ENCODE measurements at places on chromosomes 2 and 18.

GRCh38 chr2:86598966-86599365 is 24.7 kb downstream of the RNF103 start:
- no peak for DNase-seq

DNA sequence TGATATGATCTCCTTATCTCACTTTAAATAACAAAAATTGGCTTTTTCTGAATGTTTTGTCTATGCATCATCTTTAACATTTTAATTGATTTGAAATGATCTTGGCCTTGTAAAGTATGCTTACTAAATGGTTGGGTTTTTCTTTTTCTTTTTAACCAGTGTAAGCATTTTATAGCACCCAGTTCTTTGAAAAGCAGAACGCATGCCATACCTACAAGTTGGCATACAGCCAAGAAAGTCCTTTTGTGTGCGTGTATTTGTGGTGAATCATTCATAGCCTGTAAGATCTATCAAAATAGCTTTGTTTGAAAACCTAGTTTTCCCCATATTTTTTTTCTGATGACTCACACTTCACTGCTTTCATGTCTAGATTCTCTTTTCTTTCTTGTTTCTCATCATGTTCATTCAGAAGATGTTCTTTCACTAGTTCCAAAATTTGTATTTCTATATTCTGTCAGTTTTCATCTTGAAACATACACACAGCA is 4.1 kb upstream of the VRK2 start:
- DNase-seq: no peak

- DNase-seq: no peak
Measured at GRCh38 chr2:86416146-86416545, 25.0 kb upstream of the KDM3A start.

GRCh38 chr18:47968721-47969120 is 38.3 kb upstream of the SMAD2 start:
- no peak for DNase-seq

GRCh38 chr18:62842898-62843297 is 127.6 kb downstream of the PHLPP1 start:
- DNase-seq: no peak

DNA sequence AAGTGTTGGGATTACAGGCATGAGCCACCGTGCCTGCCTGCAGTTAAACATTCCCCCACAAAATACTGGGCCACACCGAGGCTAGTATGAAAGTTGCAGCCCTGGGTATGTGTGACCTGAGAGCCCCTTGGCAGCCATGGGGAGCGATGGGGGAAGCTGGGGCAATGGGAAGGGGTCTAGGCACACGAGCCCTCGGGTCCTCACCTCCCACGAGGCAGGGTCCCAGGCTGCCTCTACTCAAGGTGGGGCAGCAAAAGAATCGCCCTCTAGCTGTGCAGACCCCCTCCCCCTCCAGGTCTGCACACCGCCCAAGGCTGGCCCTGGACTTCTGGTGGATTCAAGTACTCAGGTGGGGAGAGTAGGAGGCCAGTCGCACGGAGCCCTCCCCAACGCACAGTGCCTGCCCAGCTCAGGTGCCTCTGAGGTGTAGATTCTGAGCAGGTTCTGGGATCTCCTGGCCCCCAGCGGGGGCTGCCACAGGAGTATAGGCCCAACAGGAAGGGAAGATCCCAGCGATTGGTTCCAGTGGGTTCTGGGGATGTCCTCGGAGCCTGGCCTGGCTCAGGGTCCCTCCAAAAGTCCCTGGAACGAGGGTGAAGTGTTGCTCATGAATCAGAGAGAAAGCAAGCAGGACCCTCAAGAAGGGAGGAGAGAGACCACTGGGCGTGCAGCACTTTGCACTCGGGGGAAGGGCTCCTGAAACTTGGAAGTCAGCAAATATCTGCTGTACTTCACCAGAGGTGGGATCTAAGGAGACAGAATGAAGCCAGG is 2.6 kb downstream of the GPR35 start:
- no peak for DNase-seq

GRCh38 chr2:102082571-102083392 is 59.8 kb upstream of the IL1R1 start:
- no peak for DNase-seq

DNA sequence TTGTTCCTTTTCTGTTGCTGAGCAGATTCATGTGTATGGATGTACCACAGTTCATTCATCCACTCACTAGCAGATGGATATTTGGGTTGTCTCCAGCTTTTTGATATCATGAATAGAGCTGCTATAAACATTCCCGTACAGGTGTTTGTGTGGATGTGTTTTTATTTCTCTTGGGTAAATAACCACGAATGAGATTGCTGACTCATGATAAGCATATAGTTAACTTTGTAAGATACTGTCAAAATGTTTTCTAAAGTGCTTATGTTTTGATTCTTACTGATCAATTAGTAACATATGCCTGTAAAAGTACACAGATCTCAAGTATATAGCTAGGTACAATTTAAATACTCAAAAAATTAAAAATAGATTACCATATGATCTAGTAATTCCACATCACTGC is 27.7 kb downstream of the TSN start:
- no peak for DNase-seq

- DNase-seq: no peak
Measured at GRCh38 chr18:717003-717402, 4.6 kb upstream of the ENOSF1 start.

DNA sequence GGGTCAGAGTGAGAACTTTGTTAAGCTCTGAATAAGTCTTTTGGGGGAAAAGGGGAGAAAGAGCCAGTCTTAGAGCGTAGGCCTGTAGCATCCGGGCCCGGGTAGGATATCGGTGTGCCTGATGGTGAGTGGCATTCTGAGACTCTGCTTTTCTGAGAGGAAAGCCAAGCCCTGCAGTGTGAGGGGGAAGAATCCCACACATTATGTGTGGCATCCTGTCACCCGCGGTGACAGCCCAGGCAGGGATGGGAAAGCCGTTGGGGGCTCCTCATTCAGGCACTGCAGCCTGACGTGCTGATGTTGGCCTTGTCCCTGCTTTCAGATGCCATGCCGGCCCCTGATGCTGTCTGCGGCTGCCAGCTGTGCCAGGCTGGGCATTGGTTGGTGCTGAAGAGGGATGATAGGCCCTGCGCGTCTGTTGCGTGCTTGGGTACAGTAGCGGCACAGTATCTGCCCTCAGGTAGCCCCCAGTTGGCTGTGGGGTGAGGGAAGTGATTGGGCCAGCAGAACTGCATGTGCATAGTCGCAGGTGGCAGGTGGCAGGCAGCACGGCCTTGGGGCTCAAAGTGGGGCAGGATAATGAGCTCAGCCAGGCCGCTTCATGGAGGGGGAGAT is 37.6 kb downstream of the GLI2 start:
- no peak for DNase-seq

GRCh38 chr2:7206111-7206810 is 289.0 kb downstream of the RNF144A start:
- DNase-seq: no peak

DNA sequence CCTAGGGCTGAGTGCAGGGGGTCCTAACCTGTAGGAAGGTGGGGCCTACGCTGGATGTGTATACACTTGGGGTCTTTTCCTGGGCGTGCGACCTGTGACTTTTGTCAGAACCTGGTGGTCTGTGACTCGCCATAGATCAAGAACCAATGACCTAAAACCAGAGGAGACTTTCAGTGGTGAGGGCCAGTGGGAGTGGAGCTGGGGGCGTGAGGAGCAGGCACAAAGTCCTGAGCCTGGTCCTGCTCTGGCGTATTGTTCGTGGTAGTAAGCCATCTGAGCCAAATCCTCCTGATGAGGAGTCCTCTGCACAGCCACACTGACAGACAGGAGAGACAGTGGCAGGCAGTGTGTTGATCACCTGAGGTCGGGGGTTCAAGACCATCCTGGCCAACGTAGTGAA is 8.9 kb downstream of the INPP4A start:
- no peak for DNase-seq

DNA sequence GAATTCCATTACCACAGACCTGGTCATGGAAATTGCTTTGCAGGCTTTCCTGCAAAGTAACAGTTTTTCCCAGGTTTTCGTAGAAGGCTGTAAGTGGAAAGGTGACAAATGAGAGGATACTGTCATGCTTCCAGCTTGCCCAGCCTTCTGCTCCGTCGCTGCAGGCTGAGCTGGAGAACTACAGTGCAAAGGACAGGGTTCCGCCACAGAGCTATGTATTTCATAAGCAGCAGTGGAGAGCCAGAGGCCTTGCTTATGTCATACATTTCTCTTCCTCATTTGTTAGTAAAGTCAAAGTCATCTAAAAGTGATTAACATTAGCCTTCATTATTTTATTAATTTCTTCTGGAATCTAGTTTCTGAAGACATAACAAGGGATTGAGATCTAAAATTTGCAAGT is 72.9 kb upstream of the RBM44 start:
- DNase-seq: no peak

GRCh38 chr18:79664525-79665125 is 15.0 kb upstream of the CTDP1 start:
- no peak for DNase-seq

DNA sequence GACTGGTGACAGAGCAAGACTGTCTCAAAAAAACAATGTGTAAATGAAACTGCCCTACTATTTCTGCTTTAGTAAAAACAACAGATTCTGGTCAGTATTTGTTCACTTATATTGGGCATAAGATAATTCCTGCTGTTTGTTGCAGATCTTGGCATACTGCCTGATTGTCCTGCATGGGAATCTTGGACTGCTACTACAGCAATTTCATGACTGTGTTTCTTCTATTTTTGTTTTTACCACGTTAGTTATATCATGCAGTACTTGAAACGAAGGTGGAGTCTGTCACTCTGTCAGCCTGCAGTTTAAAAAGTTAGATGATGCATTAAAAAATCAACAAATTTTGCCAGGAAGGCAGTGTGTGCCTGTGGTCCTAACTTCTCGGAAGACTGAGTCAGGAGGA is 14.2 kb upstream of the CLASP1 start:
- DNase-seq: no peak

DNA sequence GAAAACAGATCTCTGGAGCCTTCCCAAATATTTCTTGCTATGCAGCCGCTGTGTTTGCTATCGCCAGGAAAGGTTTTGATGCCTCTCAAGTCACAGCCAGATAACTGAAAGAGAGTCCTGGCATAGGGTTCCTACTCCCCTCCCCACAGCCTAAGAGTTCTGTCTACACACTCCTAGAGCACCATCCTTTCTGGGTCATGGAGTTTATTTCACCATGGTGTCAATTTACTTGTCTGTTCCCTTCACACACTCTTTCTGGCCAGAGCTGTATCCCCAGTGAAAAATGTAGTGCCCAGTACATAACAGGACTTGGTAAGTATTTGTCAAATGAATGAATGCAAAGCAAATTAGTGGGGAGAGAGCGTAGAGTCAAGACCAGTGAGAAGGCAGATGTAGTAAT is 185.3 kb downstream of the HAUS1 start:
- no peak for DNase-seq
